Cortex of kidney (tissue), 1 donor: ENCODE measurements at places on chromosomes 12 and 14.

GRCh38 chr14:78959674-78960264, 789.6 kb downstream of the NRXN3 start:
- no peak for DNase-seq

- DNase-seq, result no peak
Observed at GRCh38 chr14:100679707-100680438, 46.8 kb upstream of the DLK1 start.

GRCh38 chr12:10101042-10101579, 2.3 kb upstream of the CLEC1A start:
- no peak for DNase-seq

DNA sequence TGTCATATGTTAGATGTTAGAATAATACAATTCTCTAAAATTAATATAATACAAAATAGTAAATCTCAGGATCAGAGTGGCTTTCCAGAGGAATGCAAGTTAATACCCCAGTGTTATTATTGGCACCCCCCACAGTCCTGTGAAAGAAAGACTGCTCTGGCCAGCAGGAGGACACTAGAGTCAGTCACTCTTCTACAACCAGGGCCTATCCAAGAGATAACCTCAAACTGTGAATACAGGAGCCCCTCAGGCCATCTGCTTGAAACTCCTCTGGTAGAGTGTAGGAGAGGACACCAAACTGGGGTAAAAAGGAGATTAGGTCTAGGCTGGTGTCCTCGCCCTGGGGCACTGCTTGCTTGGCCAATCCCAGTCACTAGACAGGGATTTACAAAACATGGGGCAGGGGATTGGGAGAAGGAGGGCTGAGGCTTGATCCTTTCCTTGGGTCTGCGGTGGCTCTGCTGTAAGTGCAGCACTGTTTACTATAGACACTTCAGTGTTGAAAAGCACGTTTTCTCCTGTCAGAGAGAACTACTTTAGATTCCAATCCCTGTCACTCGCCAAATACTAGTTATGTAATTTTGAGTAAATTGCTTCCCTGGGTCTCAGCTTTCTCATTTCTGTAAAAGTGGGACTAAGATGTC, 44.5 kb upstream of the PTPRR start:
- no peak for DNase-seq

GRCh38 chr12:662566-663292, 516 bp downstream of the NINJ2 start:
- DNase-seq, result no peak

GRCh38 chr14:65002586-65003210, 16.0 kb downstream of the FNTB start:
- no peak for DNase-seq

GRCh38 chr14:94345344-94346064, 22.4 kb upstream of the SERPINA6 start:
- no peak for DNase-seq

DNA sequence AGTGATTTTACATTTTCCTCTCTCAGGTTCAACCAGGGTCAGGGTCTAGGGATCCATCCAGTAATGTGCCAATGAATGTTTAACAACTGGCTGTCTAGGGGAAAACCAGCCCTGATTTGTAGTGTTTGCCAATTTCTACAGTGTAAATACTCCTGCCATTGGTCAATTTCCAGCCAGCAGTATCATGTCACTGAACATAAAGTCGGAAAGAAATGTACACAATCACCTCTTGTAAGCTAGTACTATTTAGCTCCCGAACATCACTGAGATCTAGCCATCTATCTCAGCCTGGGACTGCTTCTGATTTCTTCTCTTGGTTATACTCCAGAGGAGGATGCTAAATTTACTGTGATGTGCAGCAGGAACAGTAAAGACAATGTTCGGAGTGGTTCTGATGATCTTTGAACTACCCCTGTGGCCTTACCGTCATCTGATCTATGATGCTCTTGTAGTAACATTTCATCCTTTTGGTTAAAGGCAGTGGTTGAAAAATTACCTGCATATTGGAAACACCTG, 36.7 kb upstream of the EGLN3 start:
- DNase-seq, result no peak

DNA sequence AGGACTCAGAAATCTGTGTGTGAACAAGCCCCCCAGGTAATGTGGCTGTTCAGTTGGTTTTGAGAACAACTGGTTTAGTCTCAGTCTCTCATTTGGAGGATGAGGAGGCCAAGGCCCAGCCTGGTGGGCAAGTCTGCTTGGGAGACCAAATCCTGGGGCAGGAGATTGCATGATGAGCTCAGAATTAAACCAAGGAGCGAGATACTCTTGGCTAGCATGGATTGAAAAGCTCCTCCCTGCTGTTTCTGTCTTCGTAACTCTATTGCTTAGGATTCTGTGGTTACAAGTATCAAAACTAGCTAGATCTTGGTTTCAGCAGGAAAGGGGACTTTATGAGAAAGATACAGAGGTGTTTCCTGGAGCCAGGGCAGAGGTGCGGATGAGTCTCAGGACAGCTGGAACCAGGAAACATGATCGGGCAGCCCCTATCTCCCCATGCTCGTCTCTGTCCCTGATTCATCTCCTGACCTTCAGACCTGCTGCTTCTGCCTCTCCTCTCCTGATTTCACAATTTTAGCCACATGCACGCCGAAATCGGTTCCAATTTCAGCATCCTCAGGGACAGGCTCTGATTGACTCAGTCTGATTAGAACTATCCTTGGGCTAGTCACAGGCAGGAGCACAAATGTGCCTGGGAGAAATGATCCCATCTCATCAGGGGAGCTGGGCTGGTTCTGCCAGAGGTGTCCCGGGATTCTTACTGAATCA, 40.2 kb upstream of the RIN3 start:
- DNase-seq, result no peak

GRCh38 chr14:86015941-86016340, 486.0 kb downstream of the FLRT2 start:
- no peak for DNase-seq

DNA sequence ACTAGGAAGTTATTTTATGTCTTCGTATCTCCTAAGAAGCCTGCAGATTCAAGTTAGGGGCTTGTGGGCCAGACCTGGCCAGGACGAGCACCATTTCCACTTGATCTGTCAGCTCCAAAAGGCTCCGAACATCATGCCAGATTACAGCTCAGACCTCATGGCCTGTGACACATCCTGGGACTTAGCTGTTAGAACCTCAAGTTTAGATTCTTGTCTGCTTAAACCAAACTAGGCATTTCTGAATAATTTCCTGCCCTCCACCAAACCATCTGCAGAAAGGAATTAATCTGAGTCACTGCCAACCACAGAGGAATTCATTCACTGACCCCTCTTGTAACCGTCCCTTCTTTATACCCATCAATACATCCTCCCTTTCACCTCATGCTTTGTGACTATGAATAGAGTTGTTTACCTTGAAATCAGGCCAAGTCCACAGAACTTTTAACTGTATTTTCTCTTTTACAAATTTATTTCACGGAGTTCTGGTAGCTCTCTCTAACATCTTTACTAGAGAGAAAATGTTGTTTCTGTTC, 120.3 kb downstream of the FBXL14 start:
- no peak for DNase-seq

DNA sequence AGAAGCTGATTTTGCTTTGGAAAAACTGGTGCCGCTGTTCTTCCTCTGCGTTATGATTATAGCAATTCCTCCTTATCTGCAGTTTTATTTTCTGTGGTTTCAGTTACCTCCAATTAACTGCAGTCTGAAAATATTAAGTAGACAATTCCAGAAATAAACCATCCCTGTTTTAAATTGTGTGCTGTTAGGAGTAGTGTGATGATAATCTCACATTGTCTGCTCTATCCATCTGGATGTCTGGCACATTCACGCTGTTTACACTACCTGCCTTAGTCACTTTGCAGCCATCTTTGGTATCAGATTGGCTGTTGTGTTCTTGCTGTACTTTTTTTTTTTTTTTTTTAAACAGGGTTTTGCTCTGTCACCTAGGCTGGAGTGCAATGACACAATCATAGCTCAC, 141.0 kb downstream of the GRIP1 start:
- DNase-seq, result no peak

- no peak for DNase-seq
Observed at GRCh38 chr12:126248871-126249403, 1183.7 kb downstream of the AACS start.

GRCh38 chr12:57069523-57069922, 9.1 kb downstream of the NEMP1 start:
- DNase-seq, result no peak

DNA sequence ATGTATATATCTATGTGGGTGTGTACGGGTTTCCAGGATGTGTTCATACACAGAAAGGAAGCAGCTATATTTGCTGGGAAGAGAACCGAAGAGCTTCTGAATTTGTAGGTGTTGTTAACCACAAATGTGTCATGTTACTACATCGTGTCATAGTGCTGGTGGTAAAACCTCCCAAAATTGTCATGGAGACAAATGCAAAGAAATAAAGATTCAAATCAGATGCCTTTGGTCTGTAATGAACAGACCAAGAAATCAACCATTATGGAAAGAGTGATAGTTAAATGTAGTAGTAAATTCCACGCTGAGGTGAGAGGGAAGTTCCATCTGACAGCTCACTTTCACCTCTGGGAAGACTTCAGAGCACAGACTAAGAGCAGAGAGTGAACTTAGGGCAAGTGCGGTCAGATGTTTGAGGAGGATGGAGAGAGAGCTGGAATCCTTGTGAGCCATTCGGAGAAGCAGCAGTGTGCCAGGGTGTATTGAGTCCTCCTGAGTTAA, 487.5 kb downstream of the TMEM121 start:
- DNase-seq, result no peak

- no peak for DNase-seq
Observed at GRCh38 chr12:121461048-121461447, 61.1 kb downstream of the RNF34 start.

DNA sequence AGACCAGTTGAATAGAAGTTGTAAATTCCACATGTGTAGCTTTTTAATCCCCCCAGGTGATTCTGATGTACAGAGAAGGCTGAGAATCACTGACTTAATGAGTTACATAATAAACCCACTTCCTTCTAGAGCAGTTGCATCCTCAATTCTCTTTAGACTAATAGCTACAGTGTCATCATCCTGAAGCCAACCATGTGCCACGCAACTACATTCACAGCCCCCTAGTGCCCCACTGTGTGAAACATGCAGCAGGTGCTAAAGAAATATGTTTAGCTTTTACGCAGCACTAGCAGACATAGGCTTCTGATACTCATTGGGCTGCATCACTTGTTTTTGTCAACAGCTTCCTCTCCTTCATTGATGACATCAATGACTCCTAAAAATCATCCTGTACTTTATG, 1168.3 kb downstream of the BCL11B start:
- DNase-seq, result no peak

- DNase-seq, result no peak
Observed at GRCh38 chr14:59313658-59314608, 125.5 kb downstream of the DAAM1 start.

DNA sequence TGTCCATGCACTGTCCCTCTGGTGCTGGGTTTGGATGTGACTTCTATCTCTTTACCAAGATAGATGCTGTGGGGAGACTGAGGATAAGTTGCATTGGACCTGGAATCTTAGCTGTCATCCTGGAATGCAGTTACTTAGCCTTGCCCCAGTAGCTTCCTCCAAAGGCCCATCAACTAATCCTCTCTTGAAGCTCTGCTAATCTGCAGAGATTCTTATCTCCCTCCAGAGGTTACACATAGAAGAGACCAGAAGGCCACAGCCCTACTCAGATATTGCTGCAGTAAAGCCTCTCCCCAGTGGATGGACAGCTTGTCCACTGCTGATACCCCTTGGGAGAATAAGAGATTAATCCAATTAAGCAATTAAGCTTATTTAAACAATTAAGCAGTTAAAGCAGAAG, 867.2 kb downstream of the BCL11B start:
- DNase-seq, result no peak

DNA sequence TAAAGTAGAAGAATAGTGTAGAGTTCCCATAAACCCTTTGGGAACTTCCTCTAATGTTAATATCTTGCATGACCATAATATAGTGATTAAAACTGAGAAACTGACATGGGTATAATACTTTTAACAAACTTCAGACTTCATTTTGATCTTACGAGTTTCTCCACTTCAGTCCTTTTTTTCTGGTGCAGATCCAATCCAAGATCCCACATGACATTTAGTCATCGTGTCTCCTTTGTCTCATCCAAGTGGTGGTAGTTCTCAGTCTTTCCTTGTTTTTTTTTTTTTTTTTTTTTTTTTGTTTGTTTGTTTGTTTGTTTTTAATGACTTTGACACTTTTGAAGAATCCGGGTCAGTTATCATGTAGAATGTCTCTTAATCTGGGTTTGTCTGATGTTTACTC, 179.2 kb downstream of the CACNA1C start:
- no peak for DNase-seq

DNA sequence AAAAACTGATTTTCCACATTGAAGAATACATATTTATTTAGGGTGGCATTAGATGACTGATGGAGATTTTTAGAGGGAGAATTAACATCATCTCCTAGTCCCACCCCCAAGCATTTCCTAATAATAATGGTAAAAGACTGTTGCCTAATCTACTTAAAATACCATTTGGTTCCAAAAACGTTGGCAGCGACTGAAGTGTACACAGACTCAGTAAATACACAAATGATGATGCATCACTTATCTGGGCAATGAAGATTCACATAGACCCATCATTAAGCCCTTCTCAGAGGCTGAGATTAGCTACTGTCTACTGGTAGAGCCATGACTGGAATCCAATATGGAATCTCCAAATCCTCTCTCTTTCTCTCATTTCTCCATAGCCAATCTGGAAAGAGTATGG, 18.2 kb downstream of the RTN1 start:
- DNase-seq, result no peak

GRCh38 chr14:49951691-49952345, 58.9 kb downstream of the ARF6 start:
- DNase-seq, result no peak

DNA sequence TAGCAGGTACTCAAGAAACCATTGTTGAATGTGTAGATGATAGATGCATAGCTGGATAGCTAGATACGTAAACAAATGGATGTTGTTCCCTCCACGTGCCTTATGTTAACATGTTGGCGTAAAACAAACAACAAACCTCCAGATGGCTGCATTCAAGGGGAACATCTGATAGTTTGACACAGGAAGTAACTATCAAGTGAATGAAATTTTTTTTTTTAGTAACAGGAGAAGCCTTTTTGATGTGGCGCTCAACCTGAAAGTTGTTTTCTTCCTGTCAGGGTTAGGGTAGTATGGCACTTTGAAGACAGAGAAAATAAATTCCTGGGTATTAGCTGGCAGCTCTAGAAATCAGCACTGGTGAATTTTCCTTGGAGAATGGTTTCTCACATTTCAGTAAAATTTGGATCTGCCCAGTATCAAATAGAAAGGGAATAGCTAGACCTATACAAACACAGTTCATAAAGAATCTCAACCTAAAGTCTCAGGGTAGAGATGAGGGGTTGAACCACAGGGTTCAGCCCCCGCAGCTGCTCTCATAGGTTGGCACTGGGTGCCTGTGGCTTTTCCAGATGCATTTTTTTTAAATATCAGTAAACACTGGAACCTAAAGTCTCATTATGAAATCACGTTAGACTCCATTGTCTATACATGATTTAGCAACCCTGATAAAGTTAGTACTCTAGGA, 18.8 kb upstream of the RAP1B start:
- DNase-seq, result no peak

DNA sequence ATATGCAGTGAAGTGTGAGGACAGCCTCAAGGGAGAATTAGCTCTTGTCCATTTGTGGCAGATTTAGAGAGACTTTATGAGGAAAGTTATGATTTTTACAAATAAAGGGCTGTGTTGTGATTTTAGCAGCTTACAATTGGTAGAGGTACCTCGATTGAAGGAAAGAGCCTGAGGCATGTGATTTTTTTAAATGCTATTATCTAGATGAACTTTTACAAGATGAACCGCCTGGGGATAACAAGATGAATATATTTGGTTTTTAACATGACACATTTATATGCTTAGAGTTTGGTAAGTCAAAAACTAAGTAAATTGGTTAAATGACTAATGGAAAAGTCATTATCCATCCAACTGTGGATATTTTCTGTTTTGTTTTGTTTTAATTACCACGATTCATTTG, 52.6 kb downstream of the AEBP2 start:
- no peak for DNase-seq
